Dorsolateral prefrontal cortex (tissue), 122 donors: ENCODE measurements at places on chromosomes 11 and 22.

- no peak for DNase-seq
Observed at GRCh38 chr11:56910046-56910773, 78.5 kb upstream of the OR5AK2 start.

DNA sequence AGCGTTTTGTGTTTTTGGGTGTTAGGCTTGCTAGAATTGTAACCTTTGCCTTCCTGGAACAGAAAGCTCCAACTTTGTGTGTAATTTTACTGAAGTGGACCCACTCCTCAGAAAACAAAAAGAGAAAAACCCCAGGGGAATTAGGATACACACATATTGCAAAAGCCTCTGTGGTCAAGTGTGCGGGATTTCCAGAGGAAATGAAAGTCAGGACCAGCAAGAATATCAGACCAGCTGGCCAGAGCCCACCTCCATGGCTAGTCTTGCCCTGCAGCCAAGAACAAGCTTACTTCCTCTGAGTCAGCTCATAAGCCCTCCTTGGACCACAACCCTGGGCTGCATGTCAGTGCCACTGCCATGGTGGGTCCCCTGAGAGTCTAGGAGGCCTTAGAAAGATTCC, 37.0 kb upstream of the FTH1 start:
- DNase-seq, result no peak

GRCh38 chr11:86046116-86046515, 22.8 kb downstream of the PICALM start:
- no peak for DNase-seq

GRCh38 chr11:47879259-47880158, 31.4 kb upstream of the NUP160 start:
- no peak for DNase-seq

DNA sequence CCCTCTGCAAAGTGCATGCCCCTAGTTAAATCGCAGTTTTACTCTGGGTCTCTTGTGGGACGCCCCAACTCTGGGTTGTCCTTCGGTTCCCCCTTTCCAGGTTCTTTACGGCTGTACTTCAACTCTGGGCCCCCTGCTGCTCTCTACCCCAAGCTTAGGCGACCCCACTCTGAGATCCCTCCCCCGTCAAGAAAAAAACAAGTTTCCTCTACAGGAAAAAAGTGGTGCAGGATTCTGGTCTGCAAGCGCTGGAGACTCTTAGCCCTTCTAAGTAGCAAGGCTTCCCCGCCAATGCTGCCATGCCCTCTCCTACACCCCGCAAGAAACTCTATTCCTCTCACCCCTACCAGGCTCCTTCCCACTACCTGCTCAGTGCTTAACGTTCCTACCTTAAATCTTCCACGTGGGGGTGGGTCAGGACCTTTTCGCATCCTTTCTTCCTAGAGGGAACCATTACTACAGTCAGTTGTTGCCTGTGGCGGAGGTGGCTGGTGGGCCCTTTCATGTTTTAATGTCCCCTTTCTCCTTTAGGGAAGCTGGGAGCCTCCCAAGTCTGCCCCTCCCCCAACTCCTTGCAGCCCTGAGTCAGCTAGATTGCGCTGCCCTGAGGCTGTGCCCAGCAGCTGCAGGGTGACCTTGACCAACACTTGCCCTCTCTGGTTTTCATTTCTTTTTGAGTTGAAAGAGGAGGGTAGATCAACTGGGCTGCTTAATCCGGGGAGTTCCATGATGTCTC, 1.4 kb downstream of the NEFH start:
- DNase-seq, result no peak

GRCh38 chr11:62799486-62799885, 5.8 kb downstream of the NXF1 start:
- DNase-seq, result no peak

DNA sequence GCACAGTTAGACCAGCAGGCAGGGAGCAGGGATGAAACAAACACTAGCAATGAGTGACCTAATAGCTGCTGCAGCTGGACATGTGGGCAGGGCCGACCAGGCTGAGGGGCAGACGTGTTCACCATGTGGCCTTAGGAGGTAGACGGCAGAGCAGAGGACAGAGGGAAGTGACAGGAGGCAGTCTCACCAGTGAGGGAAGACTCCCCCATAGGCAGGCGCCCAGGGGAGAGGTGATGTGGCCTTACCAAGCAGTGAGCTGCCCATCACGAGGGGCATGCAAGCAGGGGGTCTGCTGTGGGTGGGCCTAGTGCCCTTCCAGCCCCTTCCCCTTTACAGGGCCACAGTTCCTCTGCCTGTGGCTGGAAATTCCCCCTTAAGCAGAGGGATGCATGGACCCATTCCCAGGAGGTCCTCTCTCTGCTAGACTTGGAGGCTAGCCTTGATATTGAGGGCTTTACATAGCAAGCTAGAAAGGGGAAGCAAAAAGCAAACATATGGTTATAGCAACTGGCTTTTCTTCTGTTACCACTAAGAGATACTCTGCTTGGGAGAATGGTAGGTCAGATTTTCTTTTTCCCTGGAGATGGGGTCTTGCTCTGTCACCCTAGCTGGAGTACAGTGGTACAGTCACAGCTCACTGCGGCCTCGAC, 67.6 kb downstream of the MPPED1 start:
- DNase-seq, result no peak

DNA sequence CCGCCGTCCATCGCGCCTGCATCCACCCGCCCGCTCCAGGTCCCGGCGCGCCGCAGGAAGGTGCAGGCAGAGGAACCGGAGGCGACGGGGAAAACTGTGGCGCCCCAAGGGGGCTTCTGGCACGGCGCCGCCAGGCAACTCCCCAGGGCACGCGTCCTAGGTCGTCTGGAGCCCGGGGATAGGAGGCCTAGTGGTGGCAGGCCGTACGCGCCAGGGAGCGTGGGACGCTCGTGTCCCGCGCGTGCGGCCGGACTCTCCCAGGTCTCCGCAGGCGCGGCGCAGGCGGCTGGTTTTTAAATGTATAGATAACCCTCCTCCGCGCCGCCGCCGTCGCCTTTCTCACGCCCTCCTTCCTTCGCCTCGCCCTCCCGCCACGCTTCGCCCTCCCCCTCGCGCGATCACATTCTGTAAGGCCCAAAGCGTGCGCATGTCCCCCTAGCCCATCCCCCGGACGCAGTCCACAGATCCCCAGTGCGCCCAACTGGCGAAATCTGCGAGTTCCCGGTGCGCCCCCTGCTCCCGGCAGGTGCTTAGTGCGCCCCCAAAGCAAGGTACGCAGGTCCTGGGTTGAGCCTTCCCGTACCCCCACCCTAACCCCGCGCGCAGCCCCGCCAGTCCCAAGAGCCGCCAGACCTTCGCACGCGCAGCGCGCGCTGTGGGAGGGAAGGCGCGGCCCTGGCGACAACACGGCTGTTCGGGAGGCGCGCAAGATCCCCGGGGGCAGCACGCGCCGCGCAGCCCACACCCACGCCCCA, at the start of gene ASCL2:
Gene ASCL2 (minus strand): TSS at position 267 of the 755 bp plus-strand sequence. CDS start 256 bp downstream, at position 11.
- no peak for DNase-seq

DNA sequence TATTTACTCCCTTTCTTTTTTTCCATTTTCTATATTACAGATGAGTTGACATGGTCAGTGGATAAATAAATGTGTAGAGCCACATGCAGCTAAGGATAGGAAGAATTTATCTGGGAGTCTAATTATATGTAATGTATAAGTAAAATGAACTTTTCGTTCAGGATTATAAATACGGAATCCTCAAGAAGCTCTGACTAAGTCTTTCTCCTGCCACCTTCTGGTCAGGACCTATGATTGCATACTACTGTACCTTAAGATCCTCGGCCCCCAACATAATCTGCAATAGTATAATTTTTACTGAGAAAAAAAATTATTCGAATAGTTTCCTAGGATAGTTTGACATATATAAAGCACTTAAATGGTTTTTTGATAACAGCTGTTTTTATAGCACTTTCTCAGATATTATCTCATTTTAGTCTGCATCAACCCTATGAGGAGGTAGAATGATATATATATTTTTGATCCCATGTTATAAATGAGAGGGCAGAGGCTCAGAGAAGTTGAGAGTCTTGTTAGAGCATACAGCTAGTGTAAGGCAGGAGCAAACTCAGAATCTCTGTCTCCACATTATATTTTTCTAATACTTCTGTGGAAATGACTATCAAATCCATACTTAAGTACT, 36.1 kb downstream of the CCDC90B start:
- DNase-seq, result no peak

DNA sequence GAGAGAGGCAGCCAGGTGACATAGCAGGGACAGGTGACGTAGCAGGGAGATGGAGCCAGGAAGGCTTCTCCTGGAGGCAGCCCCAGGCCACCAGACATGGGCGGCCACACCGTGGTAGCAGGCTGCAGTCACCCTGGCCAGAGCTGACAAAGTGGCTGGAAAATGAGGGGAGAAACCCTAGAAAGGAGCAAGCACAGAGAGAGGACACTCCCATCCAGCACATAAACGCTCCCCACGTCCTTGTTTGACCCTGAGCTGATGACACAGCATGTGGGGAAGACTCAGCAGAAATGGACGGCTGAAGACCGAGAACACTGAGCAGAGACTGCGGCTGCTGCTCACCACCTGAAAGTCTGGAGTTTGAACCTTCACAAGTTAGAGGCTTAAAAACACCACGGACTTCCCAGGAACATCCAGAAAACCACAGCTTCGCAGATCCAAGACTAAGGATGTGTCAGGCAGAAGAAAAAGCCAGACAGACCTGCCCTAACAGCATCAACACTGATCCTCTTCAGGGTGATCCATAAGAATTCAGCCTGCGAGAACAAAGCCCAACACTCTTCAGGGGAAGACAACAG, 28.7 kb downstream of the DRD4 start:
- DNase-seq, result no peak

DNA sequence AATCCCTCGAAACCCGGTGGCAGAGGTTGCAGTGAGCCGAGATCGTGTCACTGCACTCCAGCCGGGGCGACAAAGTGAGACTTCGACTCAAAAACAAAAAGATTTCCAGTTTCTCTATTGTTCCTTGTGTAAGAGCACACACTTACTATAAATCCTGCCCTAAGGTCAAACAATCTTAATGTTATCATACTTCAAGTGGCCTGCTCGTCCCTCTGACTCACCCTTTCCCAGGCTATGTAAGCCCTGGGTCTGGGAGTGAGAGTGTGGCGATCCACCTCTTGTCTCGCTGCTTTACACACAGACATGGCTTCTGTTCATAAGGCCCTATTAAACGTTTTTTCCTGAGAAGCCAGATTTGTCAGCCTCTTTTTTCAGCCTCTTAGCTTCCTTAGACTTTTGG, 24.4 kb upstream of the A4GALT start:
- DNase-seq, result no peak

GRCh38 chr11:18844753-18845367, 53.3 kb upstream of the PTPN5 start:
- DNase-seq, result no peak

- no peak for DNase-seq
Observed at GRCh38 chr11:84398017-84398626, 1112.0 kb upstream of the CCDC90B start.

GRCh38 chr22:35134637-35135036, 68.7 kb downstream of the ISX start:
- DNase-seq, result no peak

GRCh38 chr11:131546218-131546895, 175.9 kb downstream of the NTM start:
- no peak for DNase-seq

GRCh38 chr11:70948855-70949531, 303.4 kb downstream of the SHANK2 start:
- no peak for DNase-seq

- no peak for DNase-seq
Observed at GRCh38 chr11:72735495-72736027, 16.6 kb downstream of the ARAP1 start.

GRCh38 chr11:17588721-17589120, 41.7 kb downstream of the OTOG start:
- no peak for DNase-seq

GRCh38 chr11:109939166-109939810, 153.9 kb upstream of the ZC3H12C start:
- DNase-seq, result no peak

- DNase-seq, result no peak
Observed at GRCh38 chr11:57482782-57483561, 22.6 kb downstream of the RTN4RL2 start.

GRCh38 chr11:119369132-119369925, 12.2 kb downstream of the USP2 start:
- no peak for DNase-seq

DNA sequence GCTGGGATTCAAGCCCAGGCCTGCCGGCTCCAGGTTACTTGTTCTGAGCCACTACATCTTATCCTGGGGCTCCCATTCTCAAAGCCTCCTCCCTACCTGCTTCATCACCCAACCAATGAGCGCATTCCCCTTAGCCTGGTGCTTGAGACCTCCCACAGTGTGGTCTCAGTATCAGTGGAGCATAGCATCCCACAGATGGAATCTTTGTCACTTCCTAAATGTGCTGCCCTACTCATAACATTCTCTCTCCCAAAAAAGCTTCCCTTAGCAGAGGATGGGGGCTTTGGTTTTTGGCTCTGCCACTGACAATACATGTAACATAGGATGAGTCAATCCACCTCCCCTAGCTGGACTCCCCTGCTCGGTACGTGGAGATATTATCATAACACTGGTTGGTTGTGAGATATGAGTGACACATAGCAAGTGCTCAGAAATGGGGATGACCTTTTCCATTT, 28.8 kb downstream of the TEAD1 start:
- no peak for DNase-seq

- no peak for DNase-seq
Observed at GRCh38 chr22:41094041-41094593, 1.7 kb downstream of the EP300 start.

DNA sequence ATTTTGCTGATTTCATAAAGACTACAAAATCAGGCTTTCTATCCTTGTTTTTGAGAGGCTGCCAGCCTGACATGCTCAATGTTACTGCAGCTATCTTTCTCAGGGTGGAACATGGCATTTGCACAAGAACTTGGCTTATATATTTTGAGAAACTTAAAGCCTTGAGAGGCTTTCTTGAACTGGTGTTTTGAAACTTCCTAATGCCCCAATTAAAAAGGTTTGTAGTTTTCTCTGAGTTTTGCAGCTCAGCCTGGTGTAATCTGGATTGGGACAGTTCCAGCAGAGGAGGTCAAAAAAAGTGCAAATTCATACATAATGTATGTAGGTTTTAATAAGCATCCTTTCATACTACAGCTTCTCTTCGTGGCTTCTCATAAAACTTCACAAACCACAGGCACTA, 223.4 kb downstream of the FAM76B start:
- no peak for DNase-seq

GRCh38 chr22:46172522-46173110, 22.3 kb downstream of the PPARA start:
- no peak for DNase-seq

- DNase-seq, result no peak
Observed at GRCh38 chr11:79201677-79202347, 239.0 kb downstream of the TENM4 start.

DNA sequence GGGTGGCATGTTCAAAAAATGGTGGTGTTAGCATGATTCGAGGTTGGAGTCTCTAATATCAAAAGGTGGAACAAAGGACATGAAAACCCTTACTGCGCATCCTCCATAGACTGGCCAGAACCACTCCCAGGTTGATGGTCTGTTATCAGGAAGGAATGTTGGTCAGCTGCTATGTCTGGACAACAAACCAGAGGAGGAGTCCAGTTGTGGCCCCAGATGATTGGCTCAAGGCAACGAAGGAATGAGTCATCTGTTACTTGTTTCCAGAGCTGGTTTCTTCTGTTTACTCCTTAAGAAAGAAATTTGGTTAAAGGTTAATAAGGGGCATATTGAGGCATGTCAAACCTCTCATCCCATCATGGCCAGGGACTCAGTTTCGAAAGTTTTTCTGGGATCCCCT, 56.8 kb upstream of the GRIA4 start:
- no peak for DNase-seq

- DNase-seq, result peak; percentile 72
Observed at GRCh38 chr11:33802194-33802950, 28.1 kb upstream of the FBXO3 start.

- no peak for DNase-seq
Observed at GRCh38 chr22:27226666-27227065, 569.3 kb downstream of the MIAT start.
